ENCODE measurements at places on chromosomes 13 and 19. TPM values are rescaled to one million over a fixed set of nuclear protein-coding genes. Genes with fewer than 3 reads are reported as not detected.

Gene PLPP2
- 2.4 TPM for total RNA-seq

Gene UBE2M
- 64.8 TPM for total RNA-seq

Gene CA11
- total RNA-seq: 12.6 TPM

GRCh38 chr13:72415817-72416216 is 311.6 kb downstream of the MZT1 start:
- DNase-seq: no peak

DNA sequence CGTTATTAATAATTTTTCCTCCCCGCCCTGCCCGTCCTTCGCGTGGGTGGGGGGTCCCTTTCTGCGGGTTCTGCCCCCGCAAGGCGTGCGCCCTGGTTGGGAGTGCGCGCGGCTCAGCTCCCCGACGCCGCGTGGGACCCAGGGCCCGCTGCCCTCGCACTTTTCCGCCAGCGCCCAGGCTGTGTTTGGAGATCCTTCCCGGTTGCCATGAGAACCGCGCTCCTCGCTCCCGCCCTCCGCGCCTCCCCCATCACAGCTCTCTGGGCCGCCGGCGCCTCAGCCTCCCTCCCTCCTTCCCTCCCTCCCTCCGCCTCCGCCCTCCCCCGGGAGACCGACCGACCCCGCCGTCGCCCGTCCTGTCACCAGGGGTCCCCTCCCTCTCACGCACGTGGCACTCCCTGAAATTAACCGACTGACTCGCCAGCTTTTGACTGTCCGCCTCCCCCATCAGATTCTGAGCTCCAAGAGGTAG is 2.4 kb upstream of the SSBP4 start:
- peak; percentile 72 for DNase-seq

GRCh38 chr13:50452756-50453155 is 390.7 kb downstream of the DLEU7 start:
- no peak for DNase-seq

DNA sequence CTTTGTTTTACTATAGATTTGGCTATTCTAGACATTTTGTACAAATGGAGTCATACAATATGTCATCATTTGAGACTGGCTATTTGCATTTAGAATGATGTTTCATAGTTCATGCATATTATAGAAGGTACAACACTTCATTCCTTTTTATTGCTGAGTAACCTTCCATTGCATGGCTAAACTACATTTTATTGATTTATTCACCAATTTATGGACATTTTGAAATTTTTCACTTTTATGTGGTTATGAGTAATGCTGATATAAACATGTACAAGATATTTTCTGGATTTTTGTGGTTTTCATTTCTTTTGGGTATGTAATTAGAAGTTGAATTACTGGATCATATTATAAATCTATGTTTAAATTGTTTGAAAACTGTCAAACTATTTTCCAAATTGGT is 710.3 kb upstream of the SLITRK5 start:
- DNase-seq: no peak

DNA sequence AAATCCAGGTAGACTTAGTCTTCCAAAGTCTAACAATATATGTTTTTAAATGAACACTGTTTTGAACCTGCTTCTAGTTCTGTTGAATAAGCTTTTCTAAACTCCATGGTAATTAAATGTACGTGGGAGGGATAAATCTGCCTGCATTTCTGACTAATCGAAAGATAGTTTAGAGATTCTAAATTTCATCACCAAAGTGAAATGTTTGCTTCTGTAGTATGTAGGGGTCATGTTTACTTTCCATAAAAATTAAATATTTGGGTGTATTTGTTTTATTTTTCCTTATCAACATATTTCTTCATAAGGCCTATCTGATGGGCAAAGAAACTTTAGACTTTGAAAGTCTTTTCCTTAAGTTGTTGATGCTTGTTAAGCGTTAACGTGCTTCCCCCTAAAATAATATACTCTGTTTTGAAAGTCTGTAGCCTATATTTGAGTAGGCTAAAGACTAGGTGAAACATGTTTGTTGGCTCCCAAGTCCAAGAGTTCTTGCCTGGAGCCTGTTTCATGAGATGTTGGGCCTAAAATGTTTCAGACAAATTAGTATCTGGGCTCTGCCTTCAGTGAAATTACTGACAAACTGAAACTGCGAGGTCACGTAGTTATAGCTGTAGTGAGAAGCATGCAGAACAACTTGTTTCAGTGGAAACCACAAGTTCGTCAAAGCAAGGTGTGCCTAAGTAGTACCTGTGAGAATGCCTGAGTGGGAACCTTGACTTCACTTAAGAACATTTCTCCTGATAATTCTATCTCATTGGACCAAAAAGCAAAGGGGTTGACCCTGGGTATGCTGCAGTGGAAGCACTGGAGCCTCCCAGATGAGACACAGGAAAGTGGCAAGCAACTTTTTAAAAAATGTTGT is 126.2 kb downstream of the LMO7 start:
- no peak for DNase-seq

DNA sequence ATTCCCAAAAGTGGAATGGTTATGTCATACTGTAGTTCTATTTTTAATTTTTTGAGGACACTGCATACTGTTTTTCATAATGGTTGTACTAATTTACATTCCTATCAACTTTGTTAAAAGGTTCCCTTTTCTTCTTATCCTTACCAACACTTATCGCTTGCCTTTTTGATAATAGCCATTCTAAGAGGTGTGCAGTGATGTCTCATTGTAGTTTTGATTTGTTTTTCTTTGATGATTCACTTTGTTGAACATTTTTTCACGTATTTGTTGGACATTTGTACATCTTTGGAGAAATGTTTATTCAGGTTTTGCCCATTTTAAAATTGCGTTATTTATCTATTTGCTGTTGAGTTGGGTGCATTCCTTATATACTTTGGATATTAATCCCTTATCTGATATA is 188.8 kb upstream of the SPRY2 start:
- no peak for DNase-seq

- no peak for DNase-seq
These were observed 14.8 kb downstream of the MEIS3 start for GRCh38 chr19:47404334-47405196.

Measured in frontal cortex (tissue), 4 donors.